ENCODE measurements at places on chromosomes 13 and 19.
A peak's percentile ranks its signal among the peaks of the same experiment; 100 is the strongest.

GRCh38 chr19:56306016-56306415, 8.6 kb downstream of the ZSCAN5A start:
- peak; percentile 33 for DNase-seq

GRCh38 chr13:74450525-74450845, 316.3 kb upstream of the KLF12 start:
- DNase-seq, result no peak

GRCh38 chr19:10191347-10191746, 3.4 kb downstream of the DNMT1 start:
- DNase-seq, result no peak

DNA sequence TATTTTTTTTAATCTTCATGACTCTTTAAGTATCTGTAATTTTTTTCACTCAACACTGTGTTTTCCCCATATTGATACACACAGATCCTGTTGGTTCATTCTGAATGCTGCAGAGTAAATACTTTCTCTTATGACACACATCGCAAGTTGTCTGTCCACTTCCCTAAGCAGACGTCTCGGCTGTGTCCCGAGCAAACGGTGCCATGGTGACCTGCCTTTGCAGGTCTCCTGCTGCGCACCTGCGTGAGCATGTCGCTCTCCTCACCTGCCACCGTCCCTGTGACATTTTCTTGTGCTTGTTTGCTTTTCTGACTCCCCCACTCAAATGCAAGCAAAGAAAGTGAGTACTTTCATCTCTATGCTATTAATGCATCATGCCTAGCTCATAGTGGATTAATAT, 57.8 kb downstream of the CCDC70 start:
- no peak for DNase-seq

- peak; percentile 59 for DNase-seq
Measured at GRCh38 chr19:47406711-47407416, 12.5 kb downstream of the MEIS3 start.

- no peak for DNase-seq
Measured at GRCh38 chr19:58338825-58339558, 12.2 kb downstream of the ZSCAN22 start.

DNA sequence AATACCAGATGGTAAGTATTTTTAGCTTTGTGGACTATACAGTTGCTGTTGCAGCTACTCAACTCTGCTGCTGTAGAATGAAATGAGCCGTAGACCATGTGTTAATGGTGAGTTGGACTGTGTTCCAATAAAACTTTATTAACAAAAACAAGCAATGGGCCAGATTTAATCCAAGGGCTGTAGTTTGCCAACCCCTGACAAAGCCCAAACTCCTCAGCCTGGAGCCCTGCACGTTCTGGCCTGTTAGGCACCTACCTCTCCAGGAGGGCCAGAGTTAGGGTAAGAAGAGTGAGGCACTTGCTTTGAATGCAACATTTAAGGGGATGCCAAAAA, 36.7 kb upstream of the CD33 start:
- no peak for DNase-seq

DNA sequence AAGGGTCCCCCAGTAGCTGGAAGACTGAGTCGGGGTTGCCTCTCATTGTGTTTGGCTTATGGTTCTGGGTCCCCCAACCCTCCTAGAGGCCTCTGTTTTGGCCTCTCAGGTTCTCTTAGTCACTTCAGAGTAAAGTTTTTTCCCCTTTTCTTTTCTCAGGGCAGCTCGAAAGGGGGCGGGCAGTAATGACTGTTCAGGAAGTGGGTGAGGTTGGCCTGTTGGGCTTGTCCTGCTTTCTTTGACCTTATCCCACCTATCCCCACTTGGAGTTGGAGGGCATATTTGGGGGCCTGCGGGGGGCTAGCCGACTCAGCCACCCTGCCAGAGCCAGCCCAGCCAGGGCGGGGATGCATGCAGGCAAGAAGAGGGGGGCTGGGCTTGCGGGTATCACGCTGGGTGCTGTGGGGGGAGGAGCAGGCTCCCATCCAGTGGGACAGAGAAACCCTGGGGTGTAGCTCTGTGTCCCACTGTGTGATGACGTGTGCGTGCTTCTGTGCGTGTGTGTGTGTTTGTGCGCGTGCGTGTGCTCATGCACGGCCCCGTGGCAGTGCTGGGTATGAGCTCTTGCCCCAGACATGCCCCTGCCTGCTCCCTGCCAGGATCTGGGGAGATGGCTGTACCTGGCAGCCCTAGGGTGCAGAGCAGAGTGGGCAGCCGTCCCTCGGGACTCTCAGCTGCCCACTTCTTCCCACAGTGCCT, 1.4 kb downstream of the CIC start:
- DNase-seq, result no peak

GRCh38 chr13:87678372-87678752, 7.2 kb downstream of the SLITRK5 start:
- DNase-seq, result no peak

GRCh38 chr19:50003810-50004419, 21.3 kb downstream of the VRK3 start:
- DNase-seq, result no peak

DNA sequence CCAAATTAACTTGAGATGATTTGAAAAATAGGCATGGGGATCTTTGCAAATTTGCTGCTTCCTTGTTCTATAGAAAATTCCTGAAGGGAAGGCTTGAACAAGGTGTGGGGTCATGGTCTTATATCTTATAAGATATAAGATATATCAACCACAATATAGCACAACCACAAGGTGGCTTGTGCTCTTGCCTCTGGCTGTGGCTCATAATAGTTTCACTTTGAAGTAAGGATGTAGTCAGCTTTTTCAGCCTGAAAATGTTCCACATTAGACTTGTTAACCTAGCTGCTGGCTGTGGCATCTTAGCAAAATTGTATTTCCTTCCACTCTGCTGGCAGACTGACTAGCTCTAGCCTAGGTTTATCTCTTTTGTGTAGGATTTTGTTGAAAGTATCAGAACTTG, 169.7 kb downstream of the KLF5 start:
- DNase-seq, result no peak

DNA sequence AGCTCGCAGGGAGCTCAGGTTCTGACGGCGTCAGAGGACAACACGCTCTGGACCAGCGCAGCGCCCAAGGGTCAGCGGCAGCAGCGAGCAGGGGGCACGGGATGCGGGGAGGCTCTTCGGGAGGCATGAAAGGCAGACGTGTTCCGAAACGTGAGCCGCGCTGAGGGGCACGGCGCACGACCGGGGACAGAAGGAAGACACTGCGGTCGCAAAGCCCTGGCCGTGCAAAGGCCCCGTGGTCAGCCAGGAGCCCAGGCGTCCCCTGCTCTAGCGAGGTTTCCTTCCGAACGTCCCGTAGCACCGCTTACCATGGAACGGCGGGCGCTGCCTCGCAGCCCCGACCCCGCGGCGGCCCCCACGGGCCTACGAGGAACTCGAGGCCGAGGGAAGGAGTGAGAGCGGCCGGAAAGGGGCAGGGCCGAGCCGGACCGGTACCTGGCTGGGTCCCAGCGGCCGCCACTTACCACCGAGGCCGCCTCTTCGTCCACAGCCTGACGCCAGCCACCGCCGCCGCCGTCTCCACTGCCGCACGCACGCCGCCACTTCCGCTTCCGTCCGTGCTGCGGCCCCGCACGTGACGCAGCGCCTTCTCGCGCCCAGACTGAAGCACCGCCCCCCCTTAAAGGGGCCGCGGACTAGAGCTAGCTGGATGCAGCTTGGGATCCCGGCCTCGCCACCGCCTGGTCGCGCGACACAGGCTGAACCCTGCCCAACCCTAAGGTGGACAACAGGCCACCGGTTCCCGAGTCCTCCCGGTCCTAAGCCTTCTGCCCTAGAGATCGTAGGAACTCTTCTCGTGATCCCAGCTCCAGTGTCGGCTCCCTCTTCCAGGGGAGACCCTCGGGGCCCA, 9.4 kb downstream of the ABHD17A start:
- DNase-seq, result peak; percentile 91

DNA sequence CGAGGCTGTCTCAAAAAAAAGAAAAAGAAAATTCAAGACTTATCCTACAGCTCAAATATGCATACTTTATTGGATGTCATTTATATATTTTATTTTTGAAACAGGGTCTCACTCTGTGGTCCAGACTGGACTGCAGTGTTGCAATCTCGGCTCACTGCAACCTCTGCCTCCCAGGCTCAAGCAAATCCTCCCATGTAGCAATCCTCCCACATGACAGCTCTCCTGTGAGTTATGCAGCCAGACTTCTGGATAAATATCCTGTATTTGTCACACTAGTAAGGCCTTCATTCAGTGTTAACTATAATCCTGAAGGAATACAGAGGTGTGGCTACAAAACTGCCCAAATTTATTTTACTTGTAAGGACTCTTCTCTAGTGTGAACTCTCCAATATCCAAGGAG, 7.2 kb downstream of the ZNF552 start:
- no peak for DNase-seq

DNA sequence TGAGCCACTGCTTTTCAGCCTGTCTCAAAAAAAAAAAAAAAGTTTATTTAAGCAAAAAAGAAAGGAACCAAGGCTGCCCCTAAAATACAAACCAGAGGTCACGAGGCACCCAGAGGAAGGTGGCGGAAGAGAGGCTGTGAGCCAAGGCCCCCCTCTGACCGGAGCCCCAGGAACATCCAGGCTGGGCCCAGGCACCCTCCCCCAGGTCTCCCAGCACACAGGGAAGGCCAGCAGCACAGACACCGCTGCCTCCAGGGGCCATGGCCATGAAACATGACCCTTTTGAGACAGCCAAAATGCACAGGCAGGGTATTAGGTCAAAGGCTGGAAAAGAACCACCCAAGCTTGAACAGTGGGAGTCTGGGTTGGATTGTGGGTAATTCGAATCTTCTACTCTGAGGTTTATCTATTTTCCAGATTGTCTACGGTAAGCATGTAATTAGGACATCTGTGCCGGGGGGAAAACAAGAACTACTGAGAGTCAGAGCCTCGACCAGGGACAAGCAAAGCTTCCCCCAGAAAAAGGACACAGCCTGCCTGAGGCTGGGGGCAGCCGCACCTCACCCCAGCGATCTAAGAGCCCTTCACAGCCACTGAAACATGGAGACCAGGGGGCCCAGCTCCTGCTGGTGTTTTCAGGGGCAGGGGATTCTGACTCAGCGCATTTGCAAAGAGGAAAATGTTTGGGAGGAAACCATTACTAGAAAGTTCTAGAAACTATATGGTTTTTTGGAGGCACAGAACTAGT, 8.4 kb downstream of the PEX11G start:
- peak; percentile 37 for DNase-seq

DNA sequence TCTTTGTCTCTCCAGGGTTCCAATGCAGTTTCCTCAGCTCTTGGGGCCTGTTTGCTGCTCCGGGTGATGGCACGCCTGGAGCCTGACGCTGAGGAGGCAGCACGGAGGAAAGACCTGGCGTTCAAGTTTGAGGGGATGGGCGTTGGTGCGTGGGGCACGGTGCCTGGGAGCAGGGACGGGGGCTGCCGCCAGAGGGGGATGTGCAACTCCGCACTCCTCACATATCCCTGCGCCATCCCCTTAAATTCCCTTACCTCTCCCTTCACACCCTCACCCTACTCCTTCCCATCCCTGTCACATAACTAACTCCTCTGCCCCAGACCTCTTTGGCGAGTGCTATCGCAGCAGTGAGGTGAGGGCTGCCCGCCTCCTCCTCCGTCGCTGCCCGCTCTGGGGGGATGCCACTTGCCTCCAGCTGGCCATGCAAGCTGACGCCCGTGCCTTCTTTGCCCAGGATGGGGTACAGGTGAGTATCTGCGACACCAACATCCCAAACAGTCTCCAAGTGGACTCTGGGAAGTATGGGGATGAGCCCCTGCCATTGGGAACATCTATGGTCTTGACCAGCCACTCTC, 31.1 kb downstream of the TRPM4 start:
- DNase-seq, result no peak

DNA sequence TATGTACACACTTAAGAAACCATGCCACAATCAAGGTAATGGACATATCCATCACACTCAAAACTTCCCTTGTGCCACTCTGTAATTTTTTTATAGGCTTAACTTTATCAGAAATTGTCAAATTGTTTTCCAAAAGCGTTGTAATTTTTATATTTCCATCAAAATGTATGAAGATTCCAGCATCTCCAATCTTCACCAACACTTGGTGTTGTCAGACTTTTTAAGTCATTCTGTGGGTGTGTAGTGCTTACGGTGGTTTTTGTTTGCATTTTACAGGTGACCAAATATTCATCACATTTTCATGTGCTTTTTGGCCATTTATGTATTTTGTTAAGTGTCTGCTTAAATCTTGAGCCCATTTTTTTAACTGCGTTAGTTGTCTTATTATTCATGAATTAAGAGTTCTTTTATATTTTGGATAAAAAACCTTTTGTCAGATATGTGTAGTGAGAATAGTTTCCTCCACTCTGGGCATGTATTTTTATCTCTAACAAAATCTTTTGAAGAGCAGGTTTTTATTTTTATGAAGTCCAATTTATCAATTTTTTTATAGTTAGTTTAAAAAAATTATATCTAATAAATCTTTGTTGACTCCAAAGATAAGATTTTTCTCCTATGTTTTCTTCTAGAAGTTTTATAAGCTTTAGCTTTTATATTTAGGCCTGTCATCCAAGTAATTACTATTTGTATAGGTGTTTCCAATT, 4.6 kb upstream of the ZNF45 start:
- DNase-seq, result no peak

DNA sequence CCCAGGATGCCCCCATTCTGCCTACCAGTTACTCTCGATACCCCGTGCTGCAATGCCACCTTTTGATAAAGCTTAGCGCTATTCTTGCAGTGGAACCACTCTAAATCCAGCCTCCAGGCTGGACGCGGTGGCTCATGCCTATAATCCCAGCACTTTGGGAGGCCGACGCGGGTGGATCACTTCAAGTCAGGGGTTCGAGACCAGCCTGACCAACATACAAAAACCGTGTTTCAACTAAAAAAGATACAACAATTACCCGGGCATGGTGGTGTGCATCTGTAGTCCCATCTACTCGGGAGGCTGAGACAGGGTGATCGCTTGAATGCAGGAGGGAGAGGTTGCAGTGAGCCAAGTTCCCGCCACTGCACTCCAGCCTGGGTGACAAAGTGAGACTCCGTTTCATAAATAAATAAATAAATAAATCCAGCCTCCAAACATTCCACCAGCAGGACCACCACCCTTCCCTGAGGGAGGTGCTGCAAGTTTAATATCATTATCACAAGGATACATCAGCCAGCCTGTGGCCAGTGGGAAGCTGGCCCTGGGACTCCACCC, 27.7 kb downstream of the CYP2B6 start:
- DNase-seq, result no peak

GRCh38 chr13:68428292-68428691, 1198.2 kb upstream of the PCDH9 start:
- DNase-seq, result no peak

- DNase-seq, result no peak
Measured at GRCh38 chr13:93996481-93996880, 483.0 kb downstream of the DCT start.

DNA sequence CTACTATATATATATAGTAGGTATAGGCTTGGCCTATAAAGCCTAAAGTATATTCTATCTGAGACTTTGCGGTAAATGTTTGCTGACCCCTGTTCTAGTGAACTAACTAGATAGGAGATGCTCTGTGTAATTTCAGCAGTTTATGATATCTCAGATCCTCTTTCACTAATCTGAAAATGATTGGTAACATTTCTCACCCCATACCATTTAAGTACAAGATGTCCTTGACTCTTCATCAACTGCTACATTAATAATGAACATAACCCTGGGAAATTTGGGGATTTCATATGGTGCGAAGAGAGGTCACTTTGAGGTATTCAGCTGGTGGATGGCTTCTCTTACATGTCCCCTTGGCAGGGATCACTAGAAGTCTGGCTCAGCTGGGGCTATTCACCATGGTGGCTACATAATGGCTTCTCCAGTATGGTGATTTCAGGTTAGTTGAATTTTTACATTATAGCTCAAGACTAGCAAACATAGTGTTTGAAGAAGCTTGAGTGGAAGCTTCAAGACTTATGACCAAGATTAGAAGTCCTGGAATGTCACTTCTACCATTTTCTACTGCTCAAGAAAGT, 103.6 kb upstream of the MYCBP2 start:
- DNase-seq, result no peak

GRCh38 chr19:45767881-45768654, 984 bp downstream of the SIX5 start:
- peak; percentile 87 for DNase-seq

Data from right kidney (tissue), 9 donors.